ENCODE measurements at places on chromosomes 1 and 21. TPM values are rescaled to one million over a fixed set of nuclear protein-coding genes. Genes with fewer than 3 reads are reported as not detected.
A peak's percentile ranks its signal among the peaks of the same experiment; 100 is the strongest.

DNA sequence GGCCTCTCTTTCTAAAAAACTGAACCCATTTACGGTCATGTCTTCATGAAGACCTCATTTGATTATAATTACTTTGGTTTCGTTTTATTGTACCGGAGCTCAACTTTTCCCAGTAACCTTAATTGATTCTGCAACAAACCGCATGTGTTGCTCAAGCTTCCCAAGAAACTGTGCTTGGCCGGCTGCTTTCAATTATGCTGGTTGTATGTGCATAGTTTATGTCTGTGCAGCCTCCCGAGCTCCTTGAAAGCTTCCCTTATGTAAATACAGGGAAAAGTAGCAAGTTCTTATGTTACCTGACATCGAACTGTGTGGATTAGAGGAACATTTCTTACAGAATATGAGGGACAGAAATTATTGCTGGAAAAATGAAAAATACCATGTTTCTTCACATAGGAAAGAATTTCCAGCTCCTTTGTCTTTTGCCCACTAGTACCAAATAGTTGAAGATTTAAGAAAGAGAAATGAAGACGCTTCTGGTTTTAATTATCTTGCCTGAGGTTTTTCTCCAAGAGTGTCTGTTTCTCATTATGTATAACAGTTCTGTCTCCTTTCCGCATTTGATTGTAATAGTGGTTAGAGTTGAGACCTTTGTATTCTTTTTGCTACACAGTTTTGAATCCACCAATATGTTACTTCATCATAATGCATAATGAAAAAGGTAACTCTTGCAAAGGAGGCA lies 2.1 kb downstream of the VCAM1 start:
- H3K27me3 ChIP-seq: no peaks in the 10 kb centered on the region
- peak; percentile 24 for DNase-seq
- no peaks in the 10 kb centered on the region for H3K4me1 ChIP-seq
- no peak overlapping the region for H3K27ac ChIP-seq
- peak overlapping the region; percentile 19 for H3K4me3 ChIP-seq

GRCh38 chr1:230091473-230092231 lies 24.6 kb downstream of the GALNT2 start:
- H3K4me1 ChIP-seq: peaks cover 25% of the 10 kb centered on the region
- no peak for DNase-seq
- H3K27me3 ChIP-seq: no peaks in the 10 kb centered on the region
- no peaks in the 10 kb centered on the region for H3K36me3 ChIP-seq
- no peak overlapping the region for H3K27ac ChIP-seq

GRCh38 chr1:171139890-171140289 lies 45.2 kb upstream of the FMO2 start:
- no peaks in the 10 kb centered on the region for H3K27me3 ChIP-seq
- peaks cover 8% of the 10 kb centered on the region for H3K4me1 ChIP-seq
- no peak for DNase-seq
- peak overlapping the region; percentile 85 for H3K27ac ChIP-seq
- H3K36me3 ChIP-seq: no peaks in the 10 kb centered on the region
- H3K4me3 ChIP-seq: no peak overlapping the region

- H3K4me3 ChIP-seq: no peak overlapping the region
- H3K27me3 ChIP-seq: no peaks in the 10 kb centered on the region
- no peak overlapping the region for H3K27ac ChIP-seq
Measured at GRCh38 chr1:31712068-31712467, 8.3 kb upstream of the COL16A1 start.

DNA sequence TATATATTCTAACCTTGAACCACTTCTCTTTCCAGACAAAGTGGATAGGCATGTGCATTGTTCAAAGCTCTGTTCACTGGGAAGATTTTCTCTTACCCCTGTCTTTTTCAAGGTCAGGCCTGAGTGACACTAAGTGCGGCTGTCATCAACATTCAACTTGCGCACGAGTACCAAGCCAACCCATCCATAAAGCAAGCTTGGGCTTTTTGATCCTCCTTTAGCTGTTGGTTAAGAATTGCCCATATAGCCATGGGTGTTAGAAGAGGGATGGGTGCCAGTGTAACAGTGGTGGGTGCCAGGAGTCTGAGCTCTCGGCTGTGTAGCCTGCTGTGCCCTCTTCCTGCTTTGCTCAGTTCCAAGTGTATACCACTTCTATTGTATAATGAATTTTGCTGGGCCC lies 136.1 kb downstream of the GLUL start:
- no peaks in the 10 kb centered on the region for H3K36me3 ChIP-seq
- H3K4me1 ChIP-seq: peaks cover 14% of the 10 kb centered on the region
- no peak overlapping the region for H3K4me3 ChIP-seq
- no peaks in the 10 kb centered on the region for H3K27me3 ChIP-seq

GRCh38 chr1:178541829-178542553 lies 29.1 kb downstream of the TEX35 start:
- H3K4me1 ChIP-seq: peaks cover 15% of the 10 kb centered on the region
- peak overlapping the region; percentile 80 for H3K27ac ChIP-seq
- no peaks in the 10 kb centered on the region for H3K36me3 ChIP-seq
- no peaks in the 10 kb centered on the region for H3K27me3 ChIP-seq

DNA sequence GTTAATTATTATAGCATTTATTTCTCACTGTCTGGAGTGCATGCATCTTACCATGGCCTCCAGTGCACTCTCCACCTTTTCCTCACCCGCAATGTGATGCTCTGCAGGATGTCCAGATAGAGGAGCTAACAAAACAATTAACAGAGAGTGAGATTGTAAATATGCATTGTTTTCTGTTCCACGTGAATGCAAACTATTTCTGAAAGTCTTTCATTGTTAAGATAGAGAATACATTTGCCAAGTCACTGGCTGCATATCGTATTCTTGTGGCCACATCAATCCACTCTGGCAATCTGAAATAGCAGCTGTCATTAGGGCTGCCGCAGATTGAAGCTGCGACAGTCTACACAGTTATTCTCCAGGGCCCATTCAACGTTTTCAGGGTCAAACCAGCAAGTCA lies 143.8 kb downstream of the DUSP10 start:
- DNase-seq: no peak
- no peaks in the 10 kb centered on the region for H3K27me3 ChIP-seq
- H3K4me3 ChIP-seq: no peak overlapping the region
- no peaks in the 10 kb centered on the region for H3K36me3 ChIP-seq
- no peak overlapping the region for H3K27ac ChIP-seq

- H3K36me3 ChIP-seq: peaks cover 30% of the 10 kb centered on the region
- no peak overlapping the region for H3K4me3 ChIP-seq
- peak overlapping the region; percentile 85 for H3K27ac ChIP-seq
Measured at GRCh38 chr1:155970531-155971167, 7.7 kb downstream of the ARHGEF2 start.

DNA sequence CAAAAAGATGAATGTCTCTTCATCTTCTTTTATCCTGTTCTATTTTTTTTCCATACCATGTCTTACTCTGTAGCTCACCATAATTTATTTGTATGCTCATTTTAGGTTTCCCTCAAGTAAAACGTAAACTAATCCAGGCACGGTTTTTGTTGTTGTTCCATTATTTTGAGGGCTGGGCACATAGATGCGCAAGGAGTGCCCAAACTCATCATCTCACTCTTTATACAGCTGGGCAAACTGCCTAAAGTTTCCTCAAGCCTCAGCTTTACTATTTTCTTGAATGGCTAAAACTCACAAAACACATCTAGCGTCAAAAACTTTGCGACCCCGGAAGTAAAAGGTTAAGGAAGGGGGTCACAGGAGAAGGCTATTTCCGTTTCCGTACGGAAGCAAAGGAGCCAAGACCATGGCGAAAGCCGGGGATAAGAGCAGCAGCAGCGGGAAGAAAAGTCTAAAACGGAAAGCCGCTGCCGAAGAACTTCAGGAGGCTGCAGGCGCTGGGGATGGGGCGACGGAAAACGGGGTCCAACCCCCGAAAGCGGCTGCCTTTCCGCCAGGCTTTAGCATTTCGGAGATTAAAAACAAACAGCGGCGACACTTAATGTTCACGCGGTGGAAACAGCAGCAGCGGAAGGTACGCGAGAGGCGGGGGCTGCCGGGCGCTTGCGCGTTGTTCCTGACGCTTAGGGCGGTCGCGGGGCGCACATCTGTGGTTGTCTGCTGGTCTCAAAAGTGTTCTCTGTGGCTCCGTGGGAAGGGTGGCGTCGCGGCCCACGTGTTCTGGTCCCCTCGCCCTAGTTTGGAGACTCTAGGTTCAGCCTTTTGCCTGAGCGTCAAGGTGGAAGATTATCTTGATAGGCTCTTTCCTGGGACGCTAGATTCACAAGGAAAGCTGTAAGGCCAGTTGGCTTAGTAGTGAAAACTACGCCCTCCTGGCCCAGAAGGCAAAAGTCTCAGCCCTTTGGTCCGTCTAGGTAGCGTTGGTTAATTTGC lies at the start of gene RPF1:
RPF1 (plus strand) TSS at position 391 of the 993 bp plus-strand sequence; CDS start at position 407, 16 bp downstream.
- no peaks in the 10 kb centered on the region for H3K27me3 ChIP-seq
- no peaks in the 10 kb centered on the region for H3K36me3 ChIP-seq
- peak; percentile 81 for DNase-seq
- peak within 1 kb of the TSS; percentile 60 for H3K4me3 ChIP-seq

DNA sequence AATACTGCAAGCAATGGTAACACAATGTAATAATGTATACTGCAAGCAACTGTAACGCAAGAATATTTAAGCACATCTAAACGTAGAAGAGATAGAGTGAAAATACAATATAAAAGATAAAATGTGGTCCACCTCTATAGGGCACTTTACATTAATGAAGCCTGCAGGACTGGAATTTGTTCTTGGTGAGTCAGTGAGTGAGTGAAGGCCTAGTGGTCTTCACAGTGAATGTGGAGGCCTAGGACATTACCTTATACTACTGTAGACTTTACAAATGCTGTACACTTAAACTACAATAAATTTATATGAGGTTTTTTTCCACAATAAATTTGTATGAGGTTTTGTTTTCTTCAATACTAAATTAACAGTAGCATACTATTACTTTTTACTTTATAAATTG lies 287.4 kb upstream of the SNX7 start:
- no peak overlapping the region for H3K27ac ChIP-seq
- DNase-seq: no peak
- H3K27me3 ChIP-seq: no peaks in the 10 kb centered on the region

- DNase-seq: no peak
- no peaks in the 10 kb centered on the region for H3K36me3 ChIP-seq
- peaks cover 15% of the 10 kb centered on the region for H3K4me1 ChIP-seq
- H3K27me3 ChIP-seq: no peaks in the 10 kb centered on the region
- no peak overlapping the region for H3K27ac ChIP-seq
- H3K4me3 ChIP-seq: no peak overlapping the region
Measured at GRCh38 chr1:116154536-116154935, 43.3 kb downstream of the MAB21L3 start.

- no peaks in the 10 kb centered on the region for H3K36me3 ChIP-seq
- H3K4me1 ChIP-seq: no peaks in the 10 kb centered on the region
- no peaks in the 10 kb centered on the region for H3K27me3 ChIP-seq
- H3K4me3 ChIP-seq: no peak overlapping the region
- no peak overlapping the region for H3K27ac ChIP-seq
Measured at GRCh38 chr1:71473331-71473730, 392.5 kb upstream of the ZRANB2 start.

- no peak overlapping the region for H3K27ac ChIP-seq
- DNase-seq: no peak
- H3K36me3 ChIP-seq: no peaks in the 10 kb centered on the region
- H3K4me3 ChIP-seq: no peak overlapping the region
- H3K27me3 ChIP-seq: no peaks in the 10 kb centered on the region
- no peaks in the 10 kb centered on the region for H3K4me1 ChIP-seq
Measured at GRCh38 chr1:67264899-67265298, 42.8 kb upstream of the IL12RB2 start.

DNA sequence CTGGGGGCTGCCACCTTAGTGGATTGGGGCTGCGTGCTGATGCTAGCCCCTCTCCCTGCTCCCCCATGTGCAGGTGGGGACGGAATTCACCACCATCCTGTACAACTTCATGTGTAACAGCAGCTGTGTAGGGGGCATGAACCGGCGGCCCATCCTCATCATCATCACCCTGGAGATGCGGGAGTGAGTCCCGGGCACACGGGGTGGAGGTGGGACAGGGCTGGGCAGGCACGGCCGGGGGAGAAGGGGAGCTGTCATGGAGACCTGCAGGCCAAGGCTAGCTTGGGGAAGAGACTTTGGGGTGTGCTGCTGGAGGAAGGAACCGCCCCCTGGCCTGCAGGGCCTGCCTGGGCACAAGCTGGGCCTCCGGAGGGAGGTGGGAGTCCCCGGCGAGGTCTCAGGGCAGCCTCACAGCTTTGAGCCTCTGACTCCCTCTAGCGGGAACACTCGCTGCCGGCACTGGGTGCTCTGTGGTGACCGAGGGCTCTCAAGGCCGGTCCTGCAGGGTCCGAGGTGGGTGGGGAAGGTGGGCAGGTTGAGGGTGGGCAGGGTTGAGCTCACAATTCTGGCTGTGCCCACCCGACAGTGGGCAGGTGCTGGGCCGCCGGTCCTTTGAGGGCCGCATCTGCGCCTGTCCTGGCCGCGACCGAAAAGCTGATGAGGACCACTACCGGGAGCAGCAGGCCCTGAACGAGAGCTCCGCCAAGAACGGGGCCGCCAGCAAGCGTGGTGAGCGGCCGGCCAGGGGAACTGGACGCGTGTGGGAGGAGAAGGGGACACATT lies 25.0 kb upstream of the CCDC27 start:
- H3K36me3 ChIP-seq: no peaks in the 10 kb centered on the region
- DNase-seq: no peak
- no peak overlapping the region for H3K27ac ChIP-seq
- H3K4me3 ChIP-seq: no peak overlapping the region
- H3K27me3 ChIP-seq: no peaks in the 10 kb centered on the region
- no peaks in the 10 kb centered on the region for H3K4me1 ChIP-seq

GRCh38 chr21:41805038-41805437 lies 38.2 kb upstream of the RIPK4 start:
- no peak overlapping the region for H3K4me3 ChIP-seq
- peaks cover 20% of the 10 kb centered on the region for H3K36me3 ChIP-seq
- H3K27me3 ChIP-seq: no peaks in the 10 kb centered on the region
- H3K27ac ChIP-seq: no peak overlapping the region
- DNase-seq: no peak
- no peaks in the 10 kb centered on the region for H3K4me1 ChIP-seq

- no peak overlapping the region for H3K27ac ChIP-seq
- H3K4me3 ChIP-seq: no peak overlapping the region
- peaks cover 93% of the 10 kb centered on the region for H3K36me3 ChIP-seq
- no peak for DNase-seq
Measured at GRCh38 chr1:201145132-201145531, 9.1 kb downstream of the TMEM9 start.

GRCh38 chr1:47972864-47973432 lies 24.2 kb downstream of the TRABD2B start:
- H3K4me3 ChIP-seq: no peak overlapping the region
- no peaks in the 10 kb centered on the region for H3K4me1 ChIP-seq
- no peak overlapping the region for H3K27ac ChIP-seq
- no peaks in the 10 kb centered on the region for H3K27me3 ChIP-seq

The LCE2C gene
- not detected for total RNA-seq

The WNT2B gene
- 11.9 TPM for total RNA-seq

The BMP8B gene
- 1.7 TPM for total RNA-seq

Data from upper lobe of left lung (tissue), 6 donors.